ENCODE measurements at places on chromosomes 6 and 20.

DNA sequence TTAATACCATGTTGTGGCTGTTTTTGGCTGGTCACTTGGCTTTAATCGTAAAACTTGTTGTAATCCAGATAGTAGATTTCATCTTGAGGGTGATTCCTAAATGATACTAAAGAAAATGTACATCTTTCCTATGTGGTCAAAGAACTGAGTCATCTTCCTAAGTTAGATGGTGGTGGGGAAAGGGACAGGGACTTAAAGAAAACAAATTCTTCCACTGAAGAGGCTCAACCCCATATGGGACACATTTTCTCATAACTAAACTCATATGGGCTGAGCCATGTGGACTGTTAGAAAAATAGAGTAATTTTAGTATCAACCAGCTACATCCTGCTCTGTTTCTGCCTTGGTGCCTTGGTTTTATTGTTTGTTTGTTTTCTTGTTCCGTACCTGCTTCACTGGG is 155.8 kb downstream of the TSHZ2 start:
- no peak overlapping the region for H3K4me3 ChIP-seq
- no peak overlapping the region for H3K27ac ChIP-seq
- H3K36me3 ChIP-seq, result no peaks in the 10 kb centered on the region
- no peak for DNase-seq

GRCh38 chr6:96391776-96392360 is 129.7 kb upstream of the UFL1 start:
- H3K36me3 ChIP-seq, result no peaks in the 10 kb centered on the region
- peaks cover 1% of the 10 kb centered on the region for H3K27me3 ChIP-seq
- H3K4me3 ChIP-seq, result no peak overlapping the region
- DNase-seq, result no peak
- no peak overlapping the region for H3K27ac ChIP-seq

DNA sequence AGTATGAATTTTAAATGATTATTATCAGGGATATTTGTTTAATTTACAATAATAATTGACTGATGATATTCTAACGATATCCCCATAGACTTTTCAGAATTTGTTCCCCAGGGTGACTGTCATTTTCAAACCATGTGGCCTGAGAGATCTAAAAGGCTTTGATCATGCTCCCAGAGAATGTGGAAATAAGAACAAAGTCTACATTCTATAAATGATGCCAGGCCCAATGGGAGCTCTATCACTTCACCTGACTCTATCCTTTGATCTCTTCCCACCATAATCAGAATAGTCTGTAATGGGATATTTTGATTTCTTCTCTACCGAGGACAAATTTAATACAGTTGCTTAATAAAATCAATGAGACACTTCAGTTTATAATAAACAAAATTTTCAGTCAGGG is 483.4 kb upstream of the IRAK1BP1 start:
- no peaks in the 10 kb centered on the region for H3K4me1 ChIP-seq
- no peak for DNase-seq
- no peak overlapping the region for H3K27ac ChIP-seq
- H3K4me3 ChIP-seq, result no peak overlapping the region
- H3K27me3 ChIP-seq, result no peaks in the 10 kb centered on the region
- no peaks in the 10 kb centered on the region for H3K36me3 ChIP-seq

GRCh38 chr6:17418281-17419188 is 25.1 kb downstream of the CAP2 start:
- peaks cover 3% of the 10 kb centered on the region for H3K27me3 ChIP-seq
- H3K4me1 ChIP-seq, result no peaks in the 10 kb centered on the region
- no peak overlapping the region for H3K27ac ChIP-seq
- H3K4me3 ChIP-seq, result no peak overlapping the region

DNA sequence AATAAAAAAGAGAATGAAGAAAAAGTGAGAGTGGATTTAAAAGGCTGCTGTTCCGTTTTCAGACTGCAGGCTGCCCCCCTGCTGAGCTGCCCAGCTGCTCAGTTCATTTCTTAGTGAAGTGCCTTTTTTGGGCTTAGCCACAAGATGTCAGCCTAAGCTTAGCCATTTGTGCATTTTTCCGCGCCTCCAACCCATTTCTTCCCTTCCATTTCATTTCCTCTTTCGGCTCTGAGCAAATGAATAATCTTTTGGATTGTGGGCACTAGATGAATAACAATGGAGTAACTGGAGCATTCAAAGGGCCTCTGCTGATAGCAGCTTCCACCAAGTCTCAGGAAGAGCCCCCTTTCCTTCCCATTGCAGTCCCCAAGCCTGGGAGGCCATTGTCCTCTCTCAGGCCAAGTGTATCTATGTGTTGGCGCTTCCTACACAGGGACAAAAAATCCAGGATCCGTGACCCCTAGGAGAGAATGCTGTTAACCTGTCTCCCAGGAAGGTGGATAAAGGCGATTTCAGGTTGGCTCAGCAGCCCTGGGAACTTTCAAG is 83.5 kb upstream of the SPTLC3 start:
- H3K27me3 ChIP-seq, result peaks cover 1% of the 10 kb centered on the region
- peaks cover 1% of the 10 kb centered on the region for H3K36me3 ChIP-seq
- DNase-seq, result no peak
- H3K4me3 ChIP-seq, result no peak overlapping the region
- no peak overlapping the region for H3K27ac ChIP-seq
- no peaks in the 10 kb centered on the region for H3K4me1 ChIP-seq

DNA sequence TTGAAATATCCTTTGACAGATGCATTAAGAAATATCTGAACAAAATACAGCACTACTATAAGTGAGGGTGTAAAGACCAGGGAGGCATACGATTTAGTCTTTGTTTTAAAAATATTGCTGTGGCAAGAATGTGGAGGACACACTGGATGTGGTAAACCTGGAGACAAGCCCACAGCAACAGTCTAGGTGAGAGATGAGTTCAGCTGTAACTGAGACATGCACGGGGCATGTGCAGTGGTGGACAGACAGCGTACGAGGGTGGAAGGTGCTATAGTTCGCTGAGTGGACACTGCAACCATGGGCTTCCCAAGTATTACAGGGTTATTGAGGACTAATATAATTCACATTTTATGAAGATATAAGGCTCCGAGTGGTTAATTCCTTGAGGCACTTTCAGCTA is 1.8 kb downstream of the NANP start:
- no peaks in the 10 kb centered on the region for H3K27me3 ChIP-seq
- H3K36me3 ChIP-seq, result no peaks in the 10 kb centered on the region
- DNase-seq, result no peak
- peaks cover 21% of the 10 kb centered on the region for H3K4me1 ChIP-seq
- no peak overlapping the region for H3K27ac ChIP-seq
- H3K4me3 ChIP-seq, result peak overlapping the region; percentile 97

DNA sequence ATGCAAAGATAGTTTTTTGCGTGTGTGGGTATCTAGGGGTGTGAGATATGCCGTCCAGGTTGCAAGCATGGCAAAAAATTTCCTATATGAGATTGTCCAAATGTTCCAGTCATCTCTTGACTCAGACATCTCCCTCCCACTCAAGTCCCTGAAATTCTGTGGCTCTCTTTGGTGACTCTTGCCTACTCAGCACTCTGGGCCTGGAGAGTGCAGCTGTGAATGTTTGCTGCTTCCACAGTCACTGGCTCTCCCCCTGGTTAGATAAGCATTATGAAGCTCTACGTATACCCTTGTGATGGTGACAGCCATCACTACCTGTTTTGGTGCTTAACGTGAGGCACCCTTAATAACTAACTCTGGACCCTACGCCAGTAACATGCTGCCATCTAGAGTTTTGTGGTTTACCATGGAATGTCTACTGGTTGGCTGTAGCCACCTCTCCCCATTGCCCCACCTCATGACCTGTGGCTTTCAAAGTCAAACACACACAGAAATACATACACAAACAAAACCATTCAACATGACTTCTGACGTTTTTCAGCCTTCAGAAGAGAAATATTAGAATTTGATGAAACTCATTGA is 621.9 kb upstream of the CITED2 start:
- DNase-seq, result peak; percentile 18
- H3K27ac ChIP-seq, result no peak overlapping the region
- no peaks in the 10 kb centered on the region for H3K27me3 ChIP-seq
- H3K4me3 ChIP-seq, result no peak overlapping the region

GRCh38 chr20:38043512-38044300 is 10.2 kb downstream of the RPRD1B start:
- peaks cover 12% of the 10 kb centered on the region for H3K4me1 ChIP-seq
- no peak overlapping the region for H3K27ac ChIP-seq
- no peaks in the 10 kb centered on the region for H3K27me3 ChIP-seq
- no peak for DNase-seq
- H3K4me3 ChIP-seq, result no peak overlapping the region

DNA sequence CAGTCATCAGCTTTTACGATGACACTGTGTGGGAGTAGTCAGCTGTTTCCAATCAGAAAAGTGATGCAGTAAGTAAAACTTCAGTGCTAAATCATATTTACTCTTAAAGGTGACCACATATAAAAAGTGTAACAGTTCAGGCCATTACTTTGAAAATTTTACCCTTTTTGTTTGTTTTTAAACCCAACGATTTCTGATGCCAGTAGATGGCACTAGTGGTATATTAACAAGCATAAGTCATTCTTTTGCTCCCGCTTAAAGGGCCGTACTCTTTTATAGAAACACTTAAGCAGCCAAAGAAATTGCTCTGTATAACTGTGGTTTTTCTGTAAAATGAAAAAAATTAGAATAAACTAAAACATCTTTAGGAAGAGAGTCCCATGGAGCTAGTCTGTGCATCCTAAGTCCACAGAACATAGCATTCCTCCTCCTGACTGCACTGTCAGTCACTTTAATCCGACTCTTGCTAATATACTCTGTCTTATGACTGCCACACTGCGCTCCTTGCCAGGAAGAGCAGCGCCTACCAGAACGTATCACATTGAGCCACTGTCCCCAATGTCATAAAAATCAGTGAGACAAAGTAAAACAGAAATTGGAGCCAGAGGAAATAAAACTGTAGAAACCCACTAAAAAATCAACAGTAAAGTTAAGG is 25.0 kb downstream of the HEBP2 start:
- H3K36me3 ChIP-seq, result no peaks in the 10 kb centered on the region
- peaks cover 8% of the 10 kb centered on the region for H3K4me1 ChIP-seq
- H3K27ac ChIP-seq, result no peak overlapping the region
- peak; percentile 30 for DNase-seq
- H3K4me3 ChIP-seq, result no peak overlapping the region

- no peak overlapping the region for H3K4me3 ChIP-seq
- H3K4me1 ChIP-seq, result no peaks in the 10 kb centered on the region
- no peak overlapping the region for H3K27ac ChIP-seq
- H3K36me3 ChIP-seq, result no peaks in the 10 kb centered on the region
- no peak for DNase-seq
- no peaks in the 10 kb centered on the region for H3K27me3 ChIP-seq
These were observed 149.7 kb upstream of the TNFAIP3 start for GRCh38 chr6:137717074-137718073.

GRCh38 chr20:24314053-24314452 is 155.4 kb upstream of the SYNDIG1 start:
- H3K4me3 ChIP-seq, result no peak overlapping the region
- H3K36me3 ChIP-seq, result no peaks in the 10 kb centered on the region
- H3K4me1 ChIP-seq, result no peaks in the 10 kb centered on the region
- H3K27ac ChIP-seq, result no peak overlapping the region

DNA sequence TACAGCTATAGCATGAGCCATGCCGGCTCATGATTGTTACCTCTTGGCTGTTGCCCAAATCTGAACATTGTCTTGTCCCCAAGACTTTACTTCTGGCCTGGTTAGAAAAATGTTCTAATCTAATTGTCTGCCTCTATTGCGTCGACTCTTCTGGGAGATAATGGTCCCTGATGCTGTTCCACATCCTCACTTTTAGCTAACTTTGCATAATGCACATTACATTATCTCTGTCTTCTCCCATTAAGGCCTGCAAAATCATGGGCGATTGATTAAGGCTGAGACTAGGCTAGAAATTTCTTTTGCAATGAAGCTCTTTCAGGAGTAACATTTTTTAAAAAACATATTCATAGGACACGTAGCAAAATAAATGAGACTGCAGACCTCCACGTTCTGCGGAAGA is 961.0 kb downstream of the KIF16B start:
- no peaks in the 10 kb centered on the region for H3K4me1 ChIP-seq
- no peak overlapping the region for H3K27ac ChIP-seq
- no peaks in the 10 kb centered on the region for H3K36me3 ChIP-seq
- H3K27me3 ChIP-seq, result peaks cover 4% of the 10 kb centered on the region
- no peak overlapping the region for H3K4me3 ChIP-seq

DNA sequence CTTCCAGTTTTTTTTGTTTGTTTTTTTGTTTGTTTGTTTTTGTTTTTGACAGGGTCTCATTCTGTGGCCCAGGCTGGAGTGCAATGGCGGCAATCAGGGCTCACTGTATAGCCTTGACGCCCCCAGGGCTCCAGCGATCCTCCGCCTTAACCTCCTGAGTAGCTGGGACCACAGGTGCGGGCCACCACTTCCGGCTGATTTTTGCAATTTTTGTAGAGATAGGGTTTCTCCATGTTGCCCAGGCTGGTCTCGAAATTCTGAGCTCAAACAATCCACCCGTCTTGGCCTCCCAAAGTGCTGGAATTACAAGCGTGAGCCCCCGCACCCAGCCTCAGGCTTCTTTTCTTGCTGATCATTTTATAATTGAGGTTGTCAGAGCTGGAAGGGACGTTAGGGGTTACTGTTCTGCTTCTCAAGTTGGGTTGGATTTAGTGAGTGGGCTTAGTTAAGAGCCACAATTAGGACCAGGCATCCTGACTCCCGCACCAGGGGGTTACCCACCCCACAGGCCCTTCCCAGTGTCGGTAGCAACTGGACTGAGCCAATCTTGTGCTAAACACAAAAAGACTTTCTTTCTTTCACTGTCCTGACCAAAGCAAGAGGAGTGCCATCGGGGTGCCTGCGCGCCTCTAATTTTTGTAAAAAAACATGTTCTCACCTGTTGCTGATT is 13.1 kb upstream of the ZSCAN9 start:
- peaks cover 48% of the 10 kb centered on the region for H3K27me3 ChIP-seq
- no peak overlapping the region for H3K27ac ChIP-seq
- H3K36me3 ChIP-seq, result peaks cover 3% of the 10 kb centered on the region
- peaks cover 16% of the 10 kb centered on the region for H3K4me1 ChIP-seq
- H3K4me3 ChIP-seq, result peak overlapping the region; percentile 18

DNA sequence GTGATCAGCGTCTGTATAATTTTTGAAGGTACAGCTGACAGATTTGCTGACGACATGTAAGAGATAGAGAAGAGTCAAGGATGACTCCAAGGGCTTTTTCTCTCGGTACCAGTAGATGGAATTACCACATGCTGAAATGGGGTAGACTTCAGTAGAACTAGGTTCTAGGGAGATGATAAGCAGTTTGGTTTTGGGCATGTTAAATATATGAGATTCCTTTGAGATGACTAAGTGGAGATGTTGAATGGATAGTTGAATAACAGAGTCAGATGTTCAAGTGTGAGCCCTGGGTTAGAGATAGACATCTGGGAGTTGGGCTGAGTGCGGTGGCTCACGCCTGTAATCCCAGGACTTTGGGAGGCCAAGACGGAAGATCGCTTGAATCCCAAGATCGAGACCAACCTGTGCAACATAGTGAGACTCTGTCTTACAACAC is 50.0 kb downstream of the PHF20 start:
- no peak overlapping the region for H3K4me3 ChIP-seq
- H3K36me3 ChIP-seq, result peaks cover 33% of the 10 kb centered on the region
- H3K27me3 ChIP-seq, result no peaks in the 10 kb centered on the region
- H3K4me1 ChIP-seq, result peaks cover 24% of the 10 kb centered on the region
- DNase-seq, result no peak
